ENCODE measurements at places on chromosomes 16 and 17. TPM values are rescaled to one million over a fixed set of nuclear protein-coding genes. Genes with fewer than 3 reads are reported as not detected.

DNA sequence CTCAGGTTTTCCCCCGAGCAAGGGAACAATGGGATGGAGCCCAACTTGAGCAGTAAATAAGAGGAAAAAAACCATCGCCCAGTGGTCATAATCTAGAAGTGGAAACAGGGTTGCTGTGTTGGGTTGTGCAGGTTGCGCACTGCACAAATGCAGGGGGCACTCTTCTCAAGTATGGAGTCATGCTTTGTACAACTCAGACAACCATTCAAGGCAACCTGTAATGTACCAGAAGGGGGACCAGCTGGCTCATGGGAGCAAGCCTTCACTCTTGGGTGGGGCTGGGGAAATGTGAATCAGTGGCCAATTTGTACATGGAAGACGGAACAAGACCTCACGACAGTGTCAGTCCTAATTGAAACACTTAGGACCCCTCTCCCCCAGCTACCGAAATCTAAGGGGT, 23.9 kb upstream of the LITAF start:
- no peaks in the 10 kb centered on the region for H3K4me1 ChIP-seq
- no peak for DNase-seq
- no peaks in the 10 kb centered on the region for H3K36me3 ChIP-seq
- H3K27ac ChIP-seq = no peak overlapping the region

Gene PIPOX
- total RNA-seq = 3.9 TPM

Gene GRAP
- 4.6 TPM for total RNA-seq

DNA sequence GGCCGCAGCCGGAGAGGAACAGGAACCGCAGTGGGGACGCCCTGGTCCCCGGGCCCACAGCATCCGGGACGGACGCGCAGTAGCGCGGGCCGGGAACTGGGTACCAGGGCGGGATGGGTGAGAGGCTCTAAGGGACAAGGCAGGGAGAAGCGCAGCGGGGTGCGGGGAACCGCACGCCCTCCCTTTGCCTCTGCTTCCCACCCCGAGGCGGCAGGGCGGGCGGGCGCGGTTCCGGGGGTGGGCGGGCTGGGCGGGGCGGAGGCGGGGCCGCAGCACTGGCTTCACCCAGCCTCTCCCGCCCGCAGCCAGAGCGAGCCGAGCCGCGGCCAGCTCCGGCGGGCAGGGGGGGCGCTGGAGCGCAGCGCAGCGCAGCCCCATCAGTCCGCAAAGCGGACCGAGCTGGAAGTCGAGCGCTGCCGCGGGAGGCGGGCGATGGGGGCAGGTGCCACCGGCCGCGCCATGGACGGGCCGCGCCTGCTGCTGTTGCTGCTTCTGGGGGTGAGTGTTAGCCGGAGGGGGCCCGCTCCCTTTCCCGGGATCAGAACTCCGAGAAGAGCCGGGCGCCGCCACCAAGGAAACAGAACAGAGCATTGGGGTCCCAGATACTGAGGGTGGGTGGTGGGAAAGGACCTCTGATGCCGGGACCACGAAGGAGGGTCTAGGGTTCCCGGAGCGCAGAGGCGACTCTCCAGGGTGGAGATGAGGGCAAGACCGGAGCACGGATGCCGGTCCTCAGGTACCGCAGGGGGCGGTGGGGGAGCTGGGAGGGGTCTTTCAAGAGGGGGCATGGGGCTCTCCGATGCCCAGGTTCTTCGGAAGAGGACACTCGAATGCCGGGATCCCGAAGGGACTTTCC, at the start of gene NGFR:
TSS of gene NGFR (plus strand) at position 308 of the 856 bp plus-strand sequence. CDS start at position 433, 125 bp downstream.
- H3K4me1 ChIP-seq = no peaks in the 10 kb centered on the region
- peak within 1 kb of the TSS; percentile 58 for H3K27ac ChIP-seq
- peak within 1 kb of the TSS; percentile 52 for H3K4me3 ChIP-seq
- DNase-seq = no peak

Gene TMC8
- 5.2 TPM for total RNA-seq

DNA sequence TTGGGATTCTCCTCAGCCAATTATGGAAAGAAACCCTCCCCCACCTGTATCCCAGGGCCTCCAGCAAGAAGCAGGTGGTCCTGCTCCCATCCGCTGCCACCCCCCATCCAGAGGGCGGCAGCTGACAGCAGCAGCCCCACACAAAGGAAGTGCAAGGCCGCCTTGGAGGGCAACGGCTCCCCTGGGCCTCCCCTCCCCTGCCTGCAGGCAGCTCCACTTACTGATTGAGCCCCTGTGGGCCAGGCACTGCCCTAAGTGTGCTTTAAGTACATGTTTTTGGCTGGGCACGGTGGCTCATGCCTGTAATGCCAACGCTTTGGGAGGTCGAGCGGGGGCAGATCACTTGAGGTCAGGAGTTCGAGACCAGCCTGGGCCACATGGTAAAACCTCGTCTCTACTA, 257.6 kb downstream of the PARN start:
- no peak overlapping the region for H3K27ac ChIP-seq
- DNase-seq = no peak
- no peaks in the 10 kb centered on the region for H3K4me1 ChIP-seq
- no peak overlapping the region for H3K4me3 ChIP-seq

GRCh38 chr17:65395924-65396323, 165.5 kb downstream of the AXIN2 start:
- H3K36me3 ChIP-seq = no peaks in the 10 kb centered on the region
- no peak overlapping the region for H3K27ac ChIP-seq
- DNase-seq = no peak
- H3K4me3 ChIP-seq = no peak overlapping the region
- H3K27me3 ChIP-seq = no peaks in the 10 kb centered on the region
- no peaks in the 10 kb centered on the region for H3K4me1 ChIP-seq

GRCh38 chr17:32281011-32281451, 15.4 kb downstream of the RHBDL3 start:
- no peak overlapping the region for H3K4me3 ChIP-seq
- peaks cover 14% of the 10 kb centered on the region for H3K27me3 ChIP-seq
- DNase-seq = peak; percentile 19
- H3K4me1 ChIP-seq = peaks cover 21% of the 10 kb centered on the region

DNA sequence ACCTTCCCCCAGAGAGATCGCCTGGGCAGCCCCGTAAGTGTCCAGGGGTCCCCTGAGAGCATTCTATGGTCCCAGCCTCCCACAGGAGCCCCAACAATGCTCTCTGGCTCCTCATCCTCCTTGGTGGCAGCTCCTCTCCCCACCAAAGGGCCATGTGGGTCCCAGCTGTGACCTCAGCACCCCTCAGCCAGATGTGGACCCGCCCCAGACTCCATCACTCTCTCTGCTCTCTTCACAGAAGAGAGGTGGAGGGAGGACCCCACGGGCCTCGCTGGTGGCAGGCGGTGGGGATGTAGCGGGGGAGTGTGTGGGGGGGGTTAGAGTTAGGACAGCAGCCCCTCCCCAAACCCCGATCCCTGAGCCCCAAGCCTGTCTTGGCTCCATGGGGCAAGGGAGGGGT, 41.0 kb downstream of the SOCS3 start:
- no peaks in the 10 kb centered on the region for H3K36me3 ChIP-seq
- H3K27ac ChIP-seq = no peak overlapping the region
- H3K4me3 ChIP-seq = no peak overlapping the region

- DNase-seq = no peak
- no peaks in the 10 kb centered on the region for H3K27me3 ChIP-seq
- no peak overlapping the region for H3K27ac ChIP-seq
- H3K36me3 ChIP-seq = no peaks in the 10 kb centered on the region
These were observed 168.5 kb downstream of the CYB561 start for GRCh38 chr17:63277629-63278028.

Gene ZNF205
- total RNA-seq = 29.2 TPM

Gene KCNAB3
- 1.4 TPM for total RNA-seq

GRCh38 chr16:50678531-50678930, 2.6 kb downstream of the SNX20 start:
- H3K4me1 ChIP-seq = no peaks in the 10 kb centered on the region
- H3K27me3 ChIP-seq = no peaks in the 10 kb centered on the region
- no peak overlapping the region for H3K27ac ChIP-seq
- no peaks in the 10 kb centered on the region for H3K36me3 ChIP-seq
- no peak overlapping the region for H3K4me3 ChIP-seq

GRCh38 chr16:27458258-27458657, 56.3 kb downstream of the IL21R start:
- no peak overlapping the region for H3K4me3 ChIP-seq
- no peaks in the 10 kb centered on the region for H3K4me1 ChIP-seq
- peaks cover 46% of the 10 kb centered on the region for H3K36me3 ChIP-seq
- no peaks in the 10 kb centered on the region for H3K27me3 ChIP-seq

Gene NACA2
- not detected for total RNA-seq

- no peak overlapping the region for H3K4me3 ChIP-seq
- no peaks in the 10 kb centered on the region for H3K27me3 ChIP-seq
- peak overlapping the region; percentile 62 for H3K27ac ChIP-seq
- H3K36me3 ChIP-seq = no peaks in the 10 kb centered on the region
These were observed 139.5 kb downstream of the CMIP start for GRCh38 chr16:81583893-81584631.

- H3K4me1 ChIP-seq = no peaks in the 10 kb centered on the region
- no peaks in the 10 kb centered on the region for H3K27me3 ChIP-seq
- no peak for DNase-seq
- no peak overlapping the region for H3K27ac ChIP-seq
- no peaks in the 10 kb centered on the region for H3K36me3 ChIP-seq
These were observed 183.3 kb downstream of the CDH13 start for GRCh38 chr16:82810077-82810476.

Gene TMIGD1
- not detected for total RNA-seq

- H3K4me1 ChIP-seq = no peaks in the 10 kb centered on the region
- DNase-seq = no peak
- H3K27ac ChIP-seq = no peak overlapping the region
These were observed 352.3 kb downstream of the UTP18 start for GRCh38 chr17:51612692-51613091.

GRCh38 chr16:88936008-88936555, 40.9 kb downstream of the CBFA2T3 start:
- no peak overlapping the region for H3K4me3 ChIP-seq
- H3K27me3 ChIP-seq = peaks cover 48% of the 10 kb centered on the region
- no peaks in the 10 kb centered on the region for H3K36me3 ChIP-seq
- peak overlapping the region; percentile 65 for H3K27ac ChIP-seq

DNA sequence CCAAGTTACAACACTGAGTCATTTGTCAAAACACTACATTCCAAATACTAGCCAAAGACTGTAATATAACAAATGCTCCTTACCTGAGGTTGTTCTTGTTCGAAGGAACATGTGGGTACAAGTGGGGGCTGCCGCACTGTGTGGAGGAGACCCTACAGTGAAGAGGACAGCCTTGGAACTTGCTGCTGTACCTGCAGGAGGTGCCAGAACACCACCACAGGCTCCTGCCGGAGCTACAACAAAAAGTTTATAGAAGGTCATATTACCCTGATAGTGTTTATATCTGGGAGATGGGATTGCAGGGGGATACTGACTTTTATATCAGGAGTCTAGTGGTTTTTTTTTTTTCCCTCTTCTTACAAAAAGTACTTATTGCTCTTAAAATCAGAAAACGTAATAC, 37.8 kb upstream of the ALDH3A1 start:
- H3K4me1 ChIP-seq = peaks cover 6% of the 10 kb centered on the region
- no peaks in the 10 kb centered on the region for H3K27me3 ChIP-seq
- no peak overlapping the region for H3K4me3 ChIP-seq
- no peaks in the 10 kb centered on the region for H3K36me3 ChIP-seq
- DNase-seq = no peak

DNA sequence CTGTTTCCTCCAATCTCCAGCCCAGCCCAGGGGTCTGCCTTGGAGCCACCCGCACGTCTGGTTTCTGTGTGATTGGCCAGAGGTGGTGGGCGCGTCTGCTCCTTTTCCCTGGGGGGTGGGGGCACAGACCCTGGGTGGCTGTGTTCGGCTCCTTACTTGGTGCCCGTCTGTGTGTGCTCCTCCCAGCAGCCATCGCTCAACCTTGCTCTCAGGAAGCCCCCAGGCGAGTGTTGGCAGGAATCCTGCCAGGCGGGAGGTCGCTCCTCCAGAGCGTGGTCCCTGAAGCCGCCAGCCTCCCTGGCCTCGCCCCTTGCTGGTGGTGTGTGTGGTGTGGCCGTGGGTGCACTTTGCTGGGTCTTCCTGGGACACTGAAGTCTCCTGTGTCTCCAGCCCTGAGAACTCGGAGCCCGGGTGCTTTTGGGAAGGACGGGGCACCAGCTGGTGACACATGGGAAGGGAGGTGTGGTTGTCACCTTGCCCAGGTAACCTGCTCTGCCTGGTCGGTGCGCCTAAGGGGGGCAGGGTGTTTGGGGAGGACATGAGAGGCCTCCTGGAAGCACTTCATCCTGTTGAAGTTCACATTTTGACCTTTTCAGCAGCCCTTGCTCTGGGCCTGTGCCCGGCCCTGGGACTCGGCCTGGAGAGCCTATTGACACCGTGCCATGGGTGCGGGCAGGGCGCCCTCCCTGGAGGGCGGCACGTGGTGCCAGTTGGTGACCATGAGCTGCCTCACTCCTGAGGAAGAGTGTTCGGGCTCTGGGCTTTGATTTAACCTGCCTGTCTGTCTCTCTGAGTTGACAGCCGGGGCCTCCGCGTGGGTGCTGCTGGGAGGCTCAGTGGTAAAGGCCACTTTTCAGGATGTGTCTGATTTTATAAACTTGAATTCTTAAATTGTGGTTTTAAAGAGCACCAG, 49.0 kb upstream of the ZNF750 start:
- H3K27ac ChIP-seq = no peak overlapping the region
- H3K4me1 ChIP-seq = peaks cover 46% of the 10 kb centered on the region
- no peak for DNase-seq
- peaks cover 13% of the 10 kb centered on the region for H3K36me3 ChIP-seq
- H3K27me3 ChIP-seq = no peaks in the 10 kb centered on the region

- no peaks in the 10 kb centered on the region for H3K27me3 ChIP-seq
- H3K4me3 ChIP-seq = no peak overlapping the region
- no peaks in the 10 kb centered on the region for H3K36me3 ChIP-seq
- no peak for DNase-seq
- peaks cover 10% of the 10 kb centered on the region for H3K4me1 ChIP-seq
These were observed 29.3 kb downstream of the UNC13D start for GRCh38 chr17:75814900-75815373.

Gene INO80E
- 60.4 TPM for total RNA-seq

DNA sequence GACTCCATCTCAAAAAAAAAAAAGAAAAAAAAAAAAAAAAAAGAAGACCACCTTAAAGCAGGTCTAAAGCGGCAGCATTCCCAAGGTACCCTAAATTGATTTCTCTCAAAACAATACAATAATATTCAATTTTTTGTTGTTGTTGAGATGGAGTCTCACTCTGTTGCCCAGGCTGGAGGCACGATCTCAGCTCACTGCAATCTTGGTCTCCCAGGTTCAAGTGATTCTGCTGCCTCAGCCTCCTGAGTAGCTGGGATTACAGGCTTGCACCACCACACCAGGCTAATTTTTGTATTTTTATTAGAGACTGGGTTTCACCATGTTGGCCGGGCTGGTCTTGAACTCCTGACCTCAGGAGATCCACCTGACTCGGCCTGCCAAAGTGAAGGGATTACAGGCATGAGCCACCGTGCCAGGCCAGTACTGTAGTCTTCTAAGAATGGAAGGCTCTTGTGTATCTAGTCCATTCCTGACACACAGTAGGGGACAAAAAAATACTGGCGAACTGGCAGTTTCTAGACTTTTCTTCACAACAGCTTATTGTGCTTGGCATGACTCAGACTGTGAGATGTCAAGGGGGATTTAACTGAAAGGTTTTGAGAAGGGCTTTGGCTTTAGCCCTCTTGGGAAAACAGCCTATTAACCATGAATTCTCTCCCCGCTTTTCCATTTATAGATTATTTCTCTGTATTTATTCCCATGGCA, 17.3 kb downstream of the CDR2 start:
- H3K27ac ChIP-seq = peak overlapping the region; percentile 63
- H3K4me1 ChIP-seq = peaks cover 4% of the 10 kb centered on the region
- no peak for DNase-seq
- H3K27me3 ChIP-seq = no peaks in the 10 kb centered on the region

GRCh38 chr16:23908790-23909189, 73.0 kb downstream of the PRKCB start:
- no peaks in the 10 kb centered on the region for H3K36me3 ChIP-seq
- H3K27ac ChIP-seq = no peak overlapping the region
- DNase-seq = no peak

Measured in tibial nerve (tissue), 4 donors.